ENCODE measurements at places on chromosomes 7 and 10.

DNA sequence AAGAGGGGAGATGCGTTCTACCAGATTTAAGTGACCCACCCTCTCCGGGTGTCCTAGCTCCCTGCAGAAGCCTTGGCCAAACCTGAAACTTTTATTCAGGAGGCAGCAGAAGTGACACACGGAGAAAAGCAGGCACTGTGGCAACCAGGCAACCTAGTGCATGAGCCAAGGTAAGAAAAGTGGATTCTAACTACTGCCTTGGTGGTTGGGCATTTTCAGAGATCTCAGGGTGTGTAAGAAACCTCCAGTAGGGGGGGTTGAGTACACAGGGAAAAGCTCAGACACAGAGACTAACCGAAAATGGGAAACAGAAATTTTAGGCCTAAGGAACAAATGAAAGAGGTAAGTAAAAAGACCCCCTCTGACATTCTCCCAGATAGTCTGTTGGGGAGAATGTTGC is 645.7 kb downstream of the ANKRD7 start:
- no peaks in the 10 kb centered on the region for H3K27me3 ChIP-seq
- H3K36me3 ChIP-seq, result no peaks in the 10 kb centered on the region
- no peak overlapping the region for H3K4me3 ChIP-seq
- H3K4me1 ChIP-seq, result no peaks in the 10 kb centered on the region
- H3K27ac ChIP-seq, result no peak overlapping the region

DNA sequence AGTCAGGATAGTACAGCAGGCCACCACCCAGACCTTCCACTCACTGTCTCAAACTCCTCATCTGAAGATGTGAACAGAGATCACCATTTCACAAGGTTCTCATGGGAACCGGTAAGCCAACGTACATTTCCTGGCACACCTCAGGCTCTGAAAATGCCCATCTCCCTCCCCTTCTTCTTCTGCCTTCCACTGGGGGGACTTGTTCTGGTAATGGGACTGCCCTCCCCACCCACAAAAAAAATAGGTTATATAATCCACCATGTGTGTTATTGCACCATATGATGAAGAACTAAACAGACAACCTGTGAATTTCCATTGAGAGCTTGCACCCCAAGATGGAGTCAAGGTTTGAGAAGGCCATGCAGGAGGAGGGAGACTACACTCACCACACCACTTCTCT is 42.1 kb upstream of the IKZF1 start:
- no peaks in the 10 kb centered on the region for H3K4me1 ChIP-seq
- H3K27me3 ChIP-seq, result no peaks in the 10 kb centered on the region
- no peak overlapping the region for H3K4me3 ChIP-seq
- H3K36me3 ChIP-seq, result no peaks in the 10 kb centered on the region
- ATAC-seq, result no peak
- H3K27ac ChIP-seq, result no peak overlapping the region

GRCh38 chr10:131187274-131187673 is 124.2 kb downstream of the TCERG1L start:
- H3K4me3 ChIP-seq, result no peak overlapping the region
- H3K27me3 ChIP-seq, result peaks cover 20% of the 10 kb centered on the region
- no peaks in the 10 kb centered on the region for H3K36me3 ChIP-seq
- H3K4me1 ChIP-seq, result no peaks in the 10 kb centered on the region

- peaks cover 15% of the 10 kb centered on the region for H3K36me3 ChIP-seq
- H3K27me3 ChIP-seq, result no peaks in the 10 kb centered on the region
- no peaks in the 10 kb centered on the region for H3K4me1 ChIP-seq
- no peak overlapping the region for H3K4me3 ChIP-seq
- no peak for ATAC-seq
- no peak overlapping the region for H3K27ac ChIP-seq
Observed at GRCh38 chr10:132677473-132678227, 108.3 kb downstream of the NKX6-2 start.

- no peaks in the 10 kb centered on the region for H3K27me3 ChIP-seq
- no peak overlapping the region for H3K27ac ChIP-seq
- H3K4me1 ChIP-seq, result no peaks in the 10 kb centered on the region
- H3K4me3 ChIP-seq, result no peak overlapping the region
Observed at GRCh38 chr7:139900326-139900725, 71.3 kb downstream of the TBXAS1 start.

DNA sequence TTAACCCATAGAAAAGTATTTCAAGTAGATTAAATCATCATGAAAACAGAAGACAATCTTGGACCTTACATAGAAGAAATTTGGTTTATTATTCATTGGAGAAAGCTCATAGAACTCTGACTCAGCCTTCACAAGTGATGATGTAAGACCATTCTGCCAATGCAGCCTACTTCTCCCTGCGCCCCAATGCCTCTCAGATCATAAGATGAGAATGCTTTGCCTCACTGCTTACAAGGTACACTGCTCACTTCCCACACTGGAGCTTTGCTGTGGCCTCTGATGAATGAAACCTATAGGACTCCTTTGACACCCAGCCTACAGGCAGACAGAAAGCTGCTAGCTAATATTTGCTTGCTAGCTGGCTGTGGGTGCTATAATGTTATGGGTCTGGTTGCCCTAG is 569.4 kb upstream of the STEAP1 start:
- no peaks in the 10 kb centered on the region for H3K27me3 ChIP-seq
- no peaks in the 10 kb centered on the region for H3K4me1 ChIP-seq
- no peak overlapping the region for H3K4me3 ChIP-seq
- H3K27ac ChIP-seq, result no peak overlapping the region
- no peaks in the 10 kb centered on the region for H3K36me3 ChIP-seq
- no peak for ATAC-seq
